Stimulated activated CD8-positive, alpha-beta memory T cell treated with anti-CD3 and anti-CD28 coated beads, Interleukin-15, amount 100 ng/mL, for 24 hours (primary cell): ENCODE measurements at places on chromosomes 7 and 10.

DNA sequence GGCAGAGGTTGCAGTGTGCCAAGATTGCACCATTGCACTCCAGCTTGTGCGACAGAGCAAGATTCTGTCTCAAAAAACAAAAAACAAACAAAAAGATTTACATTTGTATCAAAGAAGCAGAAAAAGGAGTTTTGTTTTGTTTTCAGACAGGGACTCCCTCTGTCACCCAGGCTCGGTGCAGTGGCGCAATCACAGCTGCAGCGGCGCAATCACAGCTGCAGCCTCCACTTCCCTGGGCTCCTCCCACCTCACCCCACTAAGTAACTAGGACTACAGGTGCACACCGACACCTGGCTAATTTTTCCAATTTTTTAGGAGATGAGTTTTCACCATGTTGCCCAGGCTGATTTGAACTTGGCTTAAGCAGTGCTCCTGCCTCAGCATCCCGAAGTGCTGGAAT lies 1.8 kb downstream of the ARMC10 start:
- DNase-seq: no peak

DNA sequence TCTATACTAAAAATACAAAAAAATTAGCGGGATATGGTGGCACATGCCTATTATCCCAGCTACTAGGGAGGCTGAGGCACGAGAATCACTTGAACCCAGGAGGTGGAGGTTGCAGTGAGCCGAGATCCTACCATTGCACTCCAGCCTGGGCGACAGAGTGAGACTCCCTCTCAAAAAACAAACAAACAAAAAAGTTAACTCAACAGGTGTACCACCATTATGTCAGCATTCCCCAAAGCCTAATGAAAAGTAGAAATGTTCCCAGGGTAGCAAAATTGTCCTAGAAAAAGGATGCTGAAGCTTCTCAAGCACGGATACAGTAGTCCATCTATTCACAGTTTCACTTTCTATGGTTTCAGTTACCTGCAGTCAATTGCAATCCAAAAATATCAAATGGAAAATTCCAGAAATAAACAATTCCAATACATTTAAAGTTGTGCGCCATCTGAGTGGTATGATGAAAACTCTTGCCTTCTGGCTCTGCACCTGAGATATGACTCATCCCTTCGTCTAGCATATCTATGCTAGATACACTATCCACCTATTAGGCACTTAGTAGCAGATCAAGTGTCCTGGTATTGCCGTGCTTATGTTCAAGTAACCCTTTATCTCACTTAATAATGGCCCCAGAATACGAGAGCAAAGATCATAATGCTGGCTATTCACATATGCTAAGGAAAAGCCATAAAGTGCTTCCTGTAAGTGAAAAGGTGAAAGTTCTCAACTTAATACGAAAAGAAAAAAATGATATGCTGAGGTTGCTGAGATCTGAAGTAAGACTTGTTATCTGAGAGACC lies 37.2 kb upstream of the SLC35G1 start:
- no peak for DNase-seq

GRCh38 chr7:66627881-66628360 lies 760 bp upstream of the KCTD7 start:
- no peak for DNase-seq

- no peak for DNase-seq
Observed at GRCh38 chr10:8588135-8588534, 533.6 kb downstream of the GATA3 start.

- no peak for DNase-seq
Observed at GRCh38 chr10:114094795-114095194, 51.1 kb downstream of the ADRB1 start.

GRCh38 chr7:15389073-15389472 lies 172.7 kb downstream of the AGMO start:
- no peak for DNase-seq

- DNase-seq: no peak
Observed at GRCh38 chr10:75632805-75633462, 201.5 kb downstream of the LRMDA start.

GRCh38 chr7:121355574-121355973 lies 26.8 kb downstream of the WNT16 start:
- no peak for DNase-seq
